Upper lobe of left lung (tissue), 6 donors: ENCODE measurements at places on chromosomes 6 and 20.

DNA sequence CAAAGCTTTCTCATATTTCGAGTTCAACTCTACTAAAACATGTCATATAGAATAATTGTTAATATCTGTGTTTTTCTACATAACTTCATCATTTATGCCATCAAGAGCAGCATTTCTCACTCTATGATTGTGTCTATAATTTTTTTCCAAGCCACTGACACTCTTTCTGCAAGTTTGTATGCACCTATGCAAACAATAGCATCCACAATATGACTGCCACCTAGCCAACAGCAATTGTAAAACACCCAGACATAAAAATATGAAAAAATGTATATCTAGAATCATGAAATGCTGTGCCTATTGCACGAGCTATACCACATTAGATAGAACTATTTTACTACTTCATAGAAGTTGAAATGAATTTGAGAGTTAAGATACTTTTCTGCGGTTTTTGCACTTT, 286.5 kb upstream of the MARCKS start:
- no peak for DNase-seq

DNA sequence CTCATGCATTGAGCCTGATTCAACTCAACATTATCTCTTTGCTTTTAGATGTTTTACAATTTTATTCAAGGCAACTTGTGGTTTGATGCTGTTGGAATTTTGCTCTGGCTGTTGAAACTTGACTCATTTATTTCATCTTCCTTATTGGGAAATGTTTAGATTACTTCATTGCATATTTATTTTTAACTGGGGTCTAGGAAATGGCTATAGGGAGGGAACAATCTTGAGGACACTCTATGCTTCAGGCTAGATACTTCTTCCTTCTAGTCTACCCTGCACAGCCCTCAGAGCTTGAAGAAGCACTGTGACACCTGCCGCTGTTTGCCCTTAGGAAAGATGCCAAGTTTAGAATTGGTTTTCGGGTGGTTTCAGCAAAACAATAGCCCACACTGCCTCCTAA, 183.4 kb downstream of the ADGRG6 start:
- no peak for DNase-seq

GRCh38 chr6:107823047-107823557, 1.0 kb downstream of the SCML4 start:
- DNase-seq, result no peak

DNA sequence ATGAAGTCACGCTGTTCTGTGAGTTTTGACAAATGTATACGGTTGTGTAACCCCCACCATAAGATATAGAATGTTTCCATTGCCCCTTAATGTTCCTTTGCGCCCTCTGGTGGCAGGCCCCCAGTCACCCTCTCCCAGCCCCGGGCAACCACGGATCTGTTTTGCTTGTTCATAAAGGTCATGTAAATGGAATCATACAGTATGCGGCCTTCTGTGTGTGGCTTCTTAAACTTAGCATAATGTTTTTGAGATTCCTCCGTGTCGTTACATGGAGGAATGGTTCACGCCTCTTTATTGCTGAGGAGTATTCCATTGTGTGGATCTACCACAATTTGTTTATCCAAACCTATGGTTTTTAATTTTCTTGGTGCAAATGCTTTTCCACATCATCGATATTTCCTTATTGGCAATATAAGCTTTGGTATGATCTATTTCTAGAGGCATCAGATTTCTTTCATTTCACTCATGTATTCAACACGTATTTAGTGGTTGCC, 28.4 kb downstream of the LYRM2 start:
- peak; percentile 58 for DNase-seq

DNA sequence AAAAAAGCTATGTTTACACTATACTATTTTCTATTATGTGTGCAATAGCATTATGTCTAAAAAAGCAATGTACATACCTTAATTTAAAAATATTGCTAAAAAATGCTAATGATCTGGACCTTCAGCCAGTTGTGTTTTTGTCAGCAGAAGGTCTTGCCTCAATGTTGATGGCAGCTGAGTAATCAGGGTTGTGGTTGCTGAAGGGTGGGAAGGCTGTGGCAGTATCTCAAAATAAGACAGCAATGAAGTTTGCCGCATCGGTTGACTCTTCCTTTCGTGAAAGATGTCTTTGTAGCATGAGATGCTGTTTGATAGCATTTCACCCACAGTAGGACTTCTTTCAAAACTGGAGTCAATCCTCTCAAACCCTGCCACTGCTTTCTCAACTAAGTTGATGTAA, 134.7 kb upstream of the CDYL start:
- DNase-seq, result no peak
